Stimulated activated CD4-positive, alpha-beta T cell treated with anti-CD3 and anti-CD28 coated beads, Interleukin-1b, Interleukin-23, amount 100 ng/mL, for 1 hour (primary cell): ENCODE measurements at places on chromosomes 4 and X.
A peak's percentile ranks its signal among the peaks of the same experiment; 100 is the strongest.

- DNase-seq = no peak
Measured at GRCh38 chrX:105700331-105700730, 122.0 kb upstream of the NRK start.

GRCh38 chr4:536351-536972, 37.5 kb downstream of the PIGG start:
- no peak for DNase-seq

DNA sequence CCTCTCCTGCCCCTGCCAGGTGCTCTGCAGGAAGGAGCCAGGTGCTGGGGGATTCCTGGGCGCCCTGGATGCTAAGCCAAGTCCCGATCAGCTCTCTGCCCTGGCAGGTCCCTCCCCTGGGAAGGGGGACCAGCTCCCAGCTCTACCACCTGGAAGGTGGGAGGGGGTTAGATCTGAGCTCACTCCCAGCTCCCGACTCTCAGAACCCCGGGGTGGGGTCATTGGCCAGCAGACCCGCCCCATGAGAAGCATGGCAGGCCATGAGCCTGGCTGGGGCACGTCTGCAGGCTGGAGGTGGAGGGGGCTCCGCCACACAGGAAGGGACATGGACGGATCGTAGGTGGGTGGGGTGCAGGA, 83.4 kb upstream of the NKX1-1 start:
- no peak for DNase-seq

- DNase-seq = peak; percentile 98
Measured at GRCh38 chr4:37686373-37687193, at the start of gene RELL1. TSS of gene RELL1 (minus strand) at chr4:37686376. CDS start at chr4:37686287, 89 bp downstream.

DNA sequence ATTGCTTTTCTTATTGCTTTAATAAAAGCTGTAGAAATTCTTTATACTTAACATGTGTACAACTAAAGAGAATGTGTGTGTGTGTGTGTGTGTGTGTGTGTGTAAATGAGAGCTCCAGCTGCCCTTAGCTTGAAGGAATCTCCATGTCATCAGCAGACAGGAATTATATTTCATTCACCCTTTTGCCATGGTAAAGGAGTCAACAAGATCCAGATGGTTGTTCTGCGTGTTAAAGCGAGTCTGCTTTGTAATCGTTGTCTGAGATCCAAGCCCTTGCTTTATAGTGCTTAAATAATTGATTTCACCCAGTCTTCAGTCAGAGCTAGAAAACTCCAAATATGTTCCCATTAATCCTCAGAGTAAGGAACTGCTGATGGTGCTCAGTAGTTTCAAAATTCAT, 285.5 kb downstream of the PDGFC start:
- DNase-seq = no peak

DNA sequence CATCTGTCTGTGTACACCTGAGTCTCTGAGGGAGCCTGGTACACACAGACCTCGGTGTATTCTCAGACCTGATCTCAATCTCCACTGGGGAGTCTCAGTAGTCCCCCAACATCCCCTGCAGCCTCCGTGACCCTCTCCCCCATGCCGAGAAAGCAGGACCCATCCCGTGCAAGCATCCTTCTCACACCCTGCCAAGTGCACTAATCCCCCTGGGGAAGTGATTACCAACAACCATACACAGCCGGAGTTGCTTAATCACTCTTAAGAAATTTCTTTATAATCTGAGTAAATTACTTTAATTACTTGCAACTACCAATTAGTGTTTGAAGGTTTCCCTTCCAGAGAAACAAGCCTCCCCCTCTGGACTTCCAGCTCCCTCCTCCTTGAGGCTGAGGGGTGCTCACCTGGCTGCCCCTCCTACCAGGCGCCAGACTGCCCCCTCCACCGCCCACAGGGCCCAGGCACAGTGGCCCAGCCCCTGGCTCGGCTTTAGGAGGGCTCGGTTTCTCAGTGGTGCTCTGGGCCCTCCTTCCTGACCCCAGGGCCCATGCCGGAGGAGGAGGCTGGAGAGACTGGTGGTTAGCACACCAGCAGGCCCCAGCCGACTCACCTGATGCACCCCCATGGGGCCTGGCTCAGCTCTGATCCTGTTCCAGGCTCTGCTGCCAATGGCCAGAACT, 43.8 kb downstream of the PJA1 start:
- DNase-seq = no peak

- DNase-seq = no peak
Measured at GRCh38 chrX:132877954-132878536, 80.4 kb downstream of the HS6ST2 start.

- no peak for DNase-seq
Measured at GRCh38 chr4:15343581-15343980, 84.3 kb upstream of the C1QTNF7 start.

DNA sequence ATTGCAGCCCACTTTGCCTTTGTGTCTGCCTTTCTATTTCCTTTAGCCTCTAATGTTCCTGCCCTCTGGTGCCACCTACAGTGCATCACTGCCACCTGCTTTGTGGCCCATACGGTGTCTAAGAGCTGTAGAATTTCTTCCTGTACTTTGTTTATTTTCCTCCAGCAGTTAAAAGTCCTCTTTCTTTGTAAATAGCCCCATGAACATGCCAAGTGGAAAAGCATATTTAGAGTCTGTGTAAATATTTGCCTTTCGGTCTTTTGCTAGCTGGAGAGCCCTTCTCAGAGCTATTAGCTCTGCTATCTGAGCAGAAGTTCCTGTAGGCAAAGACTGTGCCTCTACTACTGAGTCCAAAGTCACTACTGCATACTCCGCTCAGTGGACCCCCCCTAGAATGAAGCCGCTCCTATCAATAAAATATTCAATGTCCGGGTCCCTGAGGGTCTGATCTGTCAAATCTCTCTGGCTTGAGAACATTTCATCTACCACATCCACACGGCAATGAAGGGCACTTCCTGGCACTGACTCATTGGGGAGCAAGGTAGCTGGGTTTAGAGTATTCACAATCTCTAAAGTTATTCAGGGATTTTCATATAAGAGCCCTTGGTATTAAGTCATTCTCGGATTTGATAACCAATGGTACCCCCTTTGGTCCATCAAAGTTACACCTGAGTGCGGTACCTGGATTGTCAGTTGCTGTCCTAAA, 36.3 kb downstream of the SULT1E1 start:
- DNase-seq = no peak

GRCh38 chrX:44431194-44431593, 87.7 kb upstream of the EFHC2 start:
- no peak for DNase-seq

GRCh38 chr4:36255577-36255976, 11.3 kb upstream of the ARAP2 start:
- DNase-seq = no peak

DNA sequence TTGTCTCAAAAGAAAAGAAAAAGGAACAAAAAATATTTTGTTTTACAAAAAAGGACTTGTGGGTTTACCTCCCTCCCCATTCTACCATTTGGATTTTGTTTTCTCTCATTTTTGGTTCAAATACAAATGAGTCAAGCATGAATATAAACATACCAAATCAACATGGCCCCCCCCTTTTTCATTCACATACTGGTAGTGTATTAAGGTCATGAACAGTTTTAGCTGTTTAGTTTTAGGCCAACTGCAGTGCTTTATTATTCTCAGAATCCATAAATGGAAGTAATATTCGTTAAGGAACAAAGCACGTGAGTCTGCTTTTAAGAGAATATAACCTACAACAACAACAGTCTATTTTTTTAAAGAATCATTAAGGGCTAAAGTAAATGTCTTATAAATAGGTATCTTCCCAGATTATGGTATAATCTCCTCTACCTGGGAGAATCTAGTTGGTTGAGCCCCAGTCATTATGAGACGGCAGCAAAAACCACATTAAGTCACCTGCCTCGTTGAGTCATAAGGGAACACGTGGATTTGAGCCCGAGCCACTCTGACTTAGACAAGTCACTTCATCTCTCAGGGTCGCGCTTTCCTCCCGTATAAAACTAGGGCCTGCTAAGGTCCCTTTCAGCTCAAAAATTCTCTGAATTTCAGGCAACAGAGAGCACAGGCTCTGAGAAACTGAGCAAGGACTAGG, 26.7 kb downstream of the BCLAF3 start:
- no peak for DNase-seq

- DNase-seq = no peak
Measured at GRCh38 chrX:121876305-121876704, 828.9 kb downstream of the GLUD2 start.

DNA sequence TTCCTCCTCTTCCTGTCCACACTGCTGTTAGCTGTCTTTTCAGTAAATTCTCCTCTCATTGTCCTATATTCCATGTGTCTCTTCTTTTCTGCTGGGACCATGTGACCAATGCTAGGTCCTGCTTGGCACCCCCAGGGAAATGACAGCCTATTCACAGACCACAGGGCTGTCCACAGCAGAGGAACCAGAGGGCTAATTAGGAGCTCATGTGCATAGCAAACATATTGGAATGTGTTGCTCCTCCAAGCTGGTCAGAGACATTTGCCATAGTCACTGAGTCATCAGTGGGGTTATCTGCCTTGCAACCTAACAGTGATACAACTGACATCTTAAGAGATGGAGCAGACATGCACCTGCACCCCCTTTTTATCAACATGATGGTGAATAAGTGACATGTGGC, 67.9 kb upstream of the PUDP start:
- DNase-seq = no peak

GRCh38 chr4:186651624-186652023, 72.0 kb downstream of the FAT1 start:
- no peak for DNase-seq

DNA sequence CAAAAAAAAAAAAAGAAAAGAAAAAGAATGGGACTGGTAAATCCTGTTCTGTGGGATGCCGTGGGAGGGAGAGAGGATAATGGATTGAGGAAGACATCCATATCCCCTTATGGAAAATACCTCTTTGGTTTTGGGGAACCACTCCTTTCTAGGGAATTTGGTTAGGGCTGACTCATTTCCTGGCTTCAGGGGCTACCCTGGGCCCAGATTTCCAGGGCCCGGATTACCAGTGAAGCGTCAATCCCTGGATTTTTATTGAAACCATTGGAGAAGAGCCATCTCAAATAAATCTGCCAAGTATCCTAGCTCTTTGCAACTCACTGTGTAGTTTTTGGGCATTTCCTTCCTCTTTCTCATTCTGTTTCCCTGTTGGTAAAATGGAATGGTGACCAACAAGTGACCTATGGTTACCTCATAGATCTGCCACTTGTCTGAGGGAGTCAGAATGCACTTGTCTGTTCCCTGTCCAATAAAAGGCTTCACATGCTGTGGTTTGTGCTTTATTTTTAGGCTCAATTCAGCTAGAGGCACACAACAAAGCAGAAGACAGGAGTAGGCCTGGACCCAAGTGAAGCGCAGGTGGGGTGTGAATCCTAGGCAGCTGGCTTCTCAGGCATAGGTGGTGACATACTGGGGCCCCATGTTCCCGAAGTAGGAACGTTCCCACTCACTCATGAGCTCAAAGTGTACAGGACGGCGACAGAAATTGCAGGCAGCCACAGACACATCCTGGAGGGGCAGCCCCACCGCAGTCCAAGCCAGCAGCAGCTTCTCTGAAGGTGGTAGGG, 8.6 kb downstream of the APEX2 start:
- DNase-seq = no peak

GRCh38 chrX:19563327-19563726, 48.0 kb upstream of the MAP3K15 start:
- no peak for DNase-seq

- peak; percentile 37 for DNase-seq
Measured at GRCh38 chr4:17511509-17511949, 361 bp downstream of the QDPR start.

DNA sequence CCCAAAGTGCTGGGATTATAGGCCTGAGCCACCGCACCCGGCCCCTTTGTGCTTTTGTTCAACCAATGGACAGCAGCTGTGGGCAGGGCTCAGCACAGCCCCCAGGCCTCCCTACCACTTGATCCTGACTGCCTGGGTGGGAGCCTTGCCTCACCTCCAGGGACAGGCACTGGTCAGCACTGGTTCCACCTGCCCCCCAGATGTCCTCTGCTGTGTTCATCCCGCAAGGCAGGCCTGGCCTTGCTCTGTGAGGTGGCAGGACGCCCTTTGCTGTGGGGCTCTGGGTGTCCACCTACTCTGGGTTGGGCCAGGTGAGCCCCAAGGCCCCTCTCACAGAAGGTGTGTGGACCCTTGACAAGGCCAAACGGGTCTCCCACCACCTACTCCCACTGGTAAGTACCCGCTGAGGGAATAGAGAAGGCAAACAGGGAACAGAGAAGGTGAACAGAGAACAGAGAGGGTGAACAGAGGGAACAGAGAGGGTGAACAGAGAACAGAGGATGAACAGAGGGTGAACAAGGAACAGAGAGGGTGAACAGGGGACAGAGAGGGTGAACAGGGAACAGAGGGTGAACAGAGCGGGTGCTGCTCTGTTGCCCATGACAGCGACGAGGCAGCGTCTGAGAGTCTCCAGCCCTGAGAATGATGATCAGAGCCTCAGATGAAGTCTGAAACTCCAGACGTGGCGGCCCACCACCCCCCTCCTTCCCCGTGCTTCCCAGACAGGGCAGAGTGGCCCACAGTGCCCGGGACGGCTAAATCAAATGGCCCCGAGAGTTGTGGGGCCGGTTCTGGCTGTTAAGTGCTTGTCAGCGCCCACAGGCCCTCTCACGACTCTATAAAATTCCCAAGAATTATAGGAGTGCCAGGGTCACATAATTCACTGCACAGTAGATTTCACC, 55.0 kb upstream of the NKX1-1 start:
- no peak for DNase-seq

GRCh38 chrX:56233100-56233499, 944 bp downstream of the KLF8 start:
- no peak for DNase-seq

- no peak for DNase-seq
Measured at GRCh38 chrX:51742586-51742985, 656 bp upstream of the GSPT2 start.

GRCh38 chrX:12981880-12982279, 7.0 kb downstream of the TMSB4X start:
- DNase-seq = no peak
